SK-N-SH treated with all-trans-retinoic acid at 6 μM for 48 hours (cell line): ENCODE measurements at places on chromosomes 3 and 15.

DNA sequence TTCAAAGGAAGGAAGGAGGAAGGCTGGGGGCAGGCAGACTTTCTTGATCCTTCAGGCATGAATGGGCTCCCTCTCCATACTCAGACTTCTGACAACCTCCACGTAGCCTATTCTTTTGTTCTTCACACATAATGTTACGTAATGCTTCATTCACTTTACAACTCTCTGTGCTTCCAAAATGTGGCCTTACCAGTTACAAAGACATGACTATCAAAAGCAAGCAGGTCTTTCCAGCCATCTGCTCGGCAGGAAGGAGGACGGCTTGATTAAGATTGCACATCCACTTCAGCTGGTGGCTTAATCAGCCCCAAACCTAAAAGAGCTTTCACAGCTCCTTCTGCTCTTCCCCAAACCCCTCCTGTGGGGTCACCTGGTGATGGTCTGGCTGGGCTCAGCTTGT is 263.2 kb downstream of the XXYLT1 start:
- ATAC-seq, result no peak

GRCh38 chr3:14425581-14426304 is 23.3 kb downstream of the SLC6A6 start:
- ATAC-seq, result peak; percentile 7; the same call in 2 of the 3 replicates

GRCh38 chr15:74328331-74329056 is 39.0 kb downstream of the CYP11A1 start:
- ATAC-seq, result no peak

- ATAC-seq, result peak; percentile 46
These were observed 44.8 kb downstream of the KBTBD12 start for GRCh38 chr3:127959873-127960272.

DNA sequence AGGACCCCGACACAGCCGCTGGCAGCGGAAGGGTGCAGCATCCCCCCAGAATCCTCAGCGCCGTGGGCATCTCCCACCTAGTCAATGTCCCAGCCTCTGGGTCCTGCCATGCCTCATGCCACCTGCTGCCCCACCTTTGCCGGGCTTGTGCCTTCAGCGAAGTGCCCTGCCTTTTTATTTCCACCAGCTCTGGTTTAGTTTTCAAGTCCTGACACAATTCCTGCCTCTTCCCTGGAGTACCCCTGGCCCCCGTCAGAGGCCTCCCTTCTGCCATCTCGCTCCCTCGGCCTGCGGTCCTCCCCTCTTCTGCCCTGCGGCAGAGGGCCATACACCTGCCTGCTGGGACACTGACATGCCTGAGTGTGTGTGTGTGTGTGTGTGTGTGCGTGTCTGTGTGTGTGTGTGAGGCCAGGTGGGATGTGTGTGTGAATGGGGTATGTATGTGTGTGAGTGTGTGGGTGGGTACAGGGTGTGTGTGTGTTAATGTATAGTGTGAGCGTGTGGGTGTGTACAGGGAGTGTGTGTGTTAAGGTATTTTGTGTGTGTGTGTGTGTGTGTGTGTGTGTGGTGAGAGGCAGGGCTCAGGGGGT is 129.9 kb downstream of the SMAD6 start:
- no peak for ATAC-seq

DNA sequence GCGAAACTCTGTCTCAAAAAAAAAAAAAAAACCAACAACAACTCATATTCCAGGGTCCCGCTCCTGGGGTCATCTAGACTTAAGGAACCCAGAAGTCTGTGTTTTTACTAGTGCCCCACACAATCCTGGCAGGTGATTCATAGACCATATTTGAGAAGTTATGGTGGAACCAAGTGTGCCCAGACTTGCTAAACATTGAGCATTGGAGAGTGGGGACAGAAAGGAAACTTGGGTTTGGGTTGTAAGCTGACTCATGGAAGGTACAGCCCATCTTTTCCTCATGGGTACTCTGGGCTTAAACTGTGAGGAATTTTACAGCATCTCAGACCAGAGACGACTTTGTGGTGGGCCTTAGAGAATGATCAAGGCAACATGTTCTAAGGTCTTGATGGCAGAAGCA is 18.3 kb upstream of the IGF2BP2 start:
- no peak for ATAC-seq

DNA sequence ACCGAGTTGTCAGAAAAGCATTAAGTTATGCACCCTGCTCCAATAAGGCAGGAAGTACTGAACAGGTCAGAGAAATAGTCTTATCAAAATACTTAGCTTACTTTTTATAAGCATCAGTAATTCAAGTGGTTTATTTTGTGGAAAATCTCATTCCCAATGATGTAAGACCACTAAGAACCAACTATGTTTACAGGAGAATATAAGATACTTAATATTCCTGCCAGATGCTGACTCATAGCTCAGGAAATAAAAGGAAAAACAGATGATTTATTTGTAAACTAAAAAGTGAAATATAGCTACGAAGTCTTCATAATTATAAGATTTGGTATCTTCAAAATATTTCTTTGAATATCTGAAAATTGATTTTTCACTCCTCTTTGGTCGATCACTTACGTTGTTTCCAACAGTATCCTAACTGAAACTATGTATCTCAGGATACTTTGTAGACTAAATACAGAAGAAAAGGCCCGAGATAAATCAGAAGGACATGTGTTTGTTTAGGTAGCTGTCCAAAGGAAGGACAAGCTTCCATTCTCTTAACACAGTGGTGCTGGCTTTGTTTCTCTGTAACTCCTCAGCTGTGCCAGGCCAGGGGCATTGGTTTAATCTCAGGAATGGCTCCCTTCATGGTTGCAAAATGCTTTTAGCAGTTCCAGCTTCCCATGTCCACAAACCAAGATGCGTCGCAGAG is 295.8 kb downstream of the GBE1 start:
- peak; percentile 25; the same call in 2 of the 3 replicates for ATAC-seq

GRCh38 chr3:129378949-129379348 is 49.5 kb downstream of the EFCAB12 start:
- ATAC-seq, result no peak

DNA sequence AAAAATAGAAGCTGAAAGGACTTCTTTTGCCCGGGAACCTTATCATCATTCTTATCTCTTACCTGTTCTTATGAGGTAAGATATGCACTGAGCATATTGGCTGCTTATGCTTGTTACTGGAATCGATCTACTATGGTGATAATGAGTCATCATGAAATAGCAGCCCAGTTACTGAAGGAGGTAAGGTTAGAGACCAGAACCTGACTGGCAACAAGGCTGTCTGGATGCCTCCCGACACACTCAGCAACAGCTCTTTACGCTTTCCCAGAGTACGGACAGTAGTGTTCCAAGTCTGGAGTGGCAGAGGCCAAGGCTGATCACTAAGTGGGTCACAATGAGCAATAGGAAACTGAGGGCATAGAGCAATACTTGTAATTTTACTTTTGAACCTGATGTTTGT is 314.1 kb downstream of the NLGN1 start:
- peak; percentile 38; the same call in 2 of the 3 replicates for ATAC-seq

- no peak for ATAC-seq
These were observed 54.3 kb upstream of the TNIK start for GRCh38 chr3:171514466-171514865.
